ENCODE measurements at places on chromosomes 1 and 21.

DNA sequence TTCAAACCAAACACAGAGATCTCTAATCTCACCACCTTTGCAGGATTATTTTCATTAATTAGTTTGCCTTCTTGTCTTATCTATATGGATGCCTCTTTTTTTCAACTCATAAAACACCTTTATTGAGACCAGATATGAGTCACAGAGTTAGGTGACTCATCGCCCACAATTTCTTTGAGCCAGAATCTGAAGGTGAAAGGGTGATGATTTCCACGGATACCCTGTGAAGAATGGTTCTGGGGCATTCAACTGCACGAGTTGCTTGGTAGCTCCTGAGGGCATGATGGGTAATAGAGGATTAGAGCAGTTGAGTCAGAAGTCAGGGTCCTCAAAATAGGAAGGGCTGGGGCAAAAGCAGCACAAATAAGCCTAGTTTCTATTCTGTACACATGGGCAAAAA, 128.2 kb downstream of the TBX19 start:
- DNase-seq = no peak

GRCh38 chr1:177119311-177119710, 45.2 kb downstream of the ASTN1 start:
- DNase-seq = no peak

- DNase-seq = no peak
Observed at GRCh38 chr1:233919786-233920185, 15.3 kb downstream of the SLC35F3 start.

DNA sequence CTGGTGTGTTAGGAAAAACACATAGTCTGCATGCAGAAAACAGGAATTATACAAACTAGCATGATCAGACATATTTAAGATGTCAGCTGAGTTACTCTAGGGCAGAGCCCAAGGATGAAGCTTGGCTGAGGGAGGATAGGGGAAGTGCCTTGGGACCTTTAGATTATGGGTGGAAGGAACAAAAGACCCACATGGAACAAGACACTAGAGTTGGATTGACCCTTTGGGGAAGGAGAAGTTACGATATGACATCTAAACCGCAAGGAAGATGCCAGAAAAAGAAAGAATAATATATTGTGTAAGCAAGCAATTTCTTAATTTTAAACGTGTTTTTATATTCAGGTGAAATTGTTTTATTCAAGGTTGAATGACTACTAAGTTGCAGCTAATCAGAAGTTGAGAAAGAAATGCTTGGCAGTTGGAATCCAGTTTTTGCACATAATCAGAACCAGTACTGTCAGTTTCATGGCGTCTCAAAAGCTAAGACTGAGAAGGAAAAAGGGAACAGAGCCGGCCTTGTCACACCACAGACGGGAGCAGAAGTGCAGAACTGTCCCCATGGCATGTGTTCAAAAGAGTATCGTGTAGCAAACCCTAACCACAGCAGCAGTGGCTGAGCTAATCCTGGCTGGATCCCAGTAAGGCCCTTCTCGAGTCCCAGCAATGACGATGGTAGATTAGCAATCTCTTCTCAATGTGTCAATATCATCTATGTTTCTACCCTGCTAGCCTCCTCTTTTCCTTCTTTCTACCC, 31.2 kb upstream of the IFNAR2 start:
- no peak for DNase-seq

DNA sequence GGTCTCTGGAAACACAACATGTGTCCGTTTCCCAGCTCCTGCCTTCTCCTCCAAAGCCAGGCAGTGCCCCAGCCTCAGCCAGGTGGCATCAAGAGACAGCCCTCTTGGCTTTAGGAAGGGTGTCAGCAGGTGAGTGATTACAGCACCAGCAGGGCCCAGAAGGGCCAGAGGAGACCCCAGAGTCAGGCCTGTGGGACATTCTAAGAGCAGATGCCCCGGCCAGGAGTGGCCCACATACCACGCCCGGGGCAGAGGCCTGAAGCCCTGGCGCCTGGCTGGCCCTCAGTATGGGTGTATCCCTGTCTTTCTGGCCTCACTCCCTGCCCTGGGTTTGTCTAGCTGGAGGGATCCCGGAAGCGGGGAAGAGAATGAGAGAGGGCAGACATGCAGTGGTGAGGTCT, 109.2 kb downstream of the CASZ1 start:
- no peak for DNase-seq

GRCh38 chr21:15084668-15085067, 19.9 kb upstream of the NRIP1 start:
- no peak for DNase-seq

- no peak for DNase-seq
Observed at GRCh38 chr1:92972409-92973129, 11.3 kb upstream of the DIPK1A start.

GRCh38 chr1:6711174-6711573, 9.6 kb upstream of the DNAJC11 start:
- no peak for DNase-seq

GRCh38 chr1:236160540-236161127, 18.3 kb downstream of the GPR137B start:
- no peak for DNase-seq

- no peak for DNase-seq
Observed at GRCh38 chr1:243449373-243449772, 193.5 kb downstream of the SDCCAG8 start.

DNA sequence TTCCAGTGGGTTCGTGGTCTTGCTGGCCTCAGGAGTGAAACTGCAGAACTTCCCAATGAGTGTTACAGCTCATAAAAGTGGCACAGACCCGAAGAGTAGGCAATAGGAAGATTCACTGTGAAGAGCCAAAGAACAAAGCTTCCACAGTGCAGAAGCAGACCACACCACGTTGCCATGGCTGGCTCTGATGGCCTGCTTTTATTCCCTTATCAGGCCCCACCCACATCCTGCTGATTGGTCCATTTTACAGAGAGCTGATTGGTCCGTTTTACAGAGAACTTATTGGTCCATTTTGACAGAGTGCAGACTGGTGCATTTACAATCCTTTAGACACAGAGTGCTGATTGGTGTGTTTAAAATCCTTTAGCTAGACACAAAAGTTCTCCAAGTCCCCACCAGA, 131.4 kb upstream of the CHRM3 start:
- DNase-seq = no peak

DNA sequence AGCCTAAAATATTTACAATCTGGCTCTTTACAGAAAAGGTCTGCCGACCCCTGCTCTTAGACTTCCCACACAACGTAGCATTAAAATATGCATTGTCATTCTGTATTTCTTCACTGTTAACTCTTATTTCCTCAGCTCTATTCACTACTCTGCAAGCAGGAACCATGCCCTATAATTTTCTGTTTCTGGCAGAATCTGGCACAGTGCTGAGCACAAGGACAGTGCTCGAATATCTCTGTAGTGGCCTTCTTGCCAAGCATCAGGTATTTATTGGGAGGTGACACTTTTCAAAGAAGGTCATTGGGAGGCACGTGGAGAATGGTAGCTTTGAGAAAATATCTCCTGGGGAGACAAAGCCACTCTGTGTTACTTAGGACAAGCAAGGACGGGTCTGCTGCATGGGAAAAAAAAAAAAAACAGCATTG, 77.9 kb downstream of the PSMG1 start:
- DNase-seq = no peak

DNA sequence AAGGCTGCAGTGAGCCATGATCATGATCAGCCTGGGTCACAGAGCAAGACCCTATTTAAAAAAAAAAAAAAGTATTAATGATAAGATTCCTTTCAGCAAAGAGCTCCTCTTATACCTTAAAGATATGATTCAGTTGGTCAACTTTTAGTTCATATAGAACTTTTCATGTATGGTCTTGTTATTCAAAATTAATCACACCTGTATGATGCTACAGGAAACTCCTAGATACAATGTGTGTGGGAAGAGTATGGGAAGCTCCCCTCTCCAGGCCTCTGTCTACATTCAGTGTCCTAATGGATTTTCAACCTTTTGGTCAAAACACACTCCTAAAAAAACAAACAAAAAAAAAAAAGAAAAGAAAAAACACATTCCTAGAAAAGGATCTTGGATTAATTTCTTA, 17.1 kb downstream of the MR1 start:
- no peak for DNase-seq

GRCh38 chr1:158037866-158038359, 44.5 kb downstream of the KIRREL1 start:
- DNase-seq = no peak

DNA sequence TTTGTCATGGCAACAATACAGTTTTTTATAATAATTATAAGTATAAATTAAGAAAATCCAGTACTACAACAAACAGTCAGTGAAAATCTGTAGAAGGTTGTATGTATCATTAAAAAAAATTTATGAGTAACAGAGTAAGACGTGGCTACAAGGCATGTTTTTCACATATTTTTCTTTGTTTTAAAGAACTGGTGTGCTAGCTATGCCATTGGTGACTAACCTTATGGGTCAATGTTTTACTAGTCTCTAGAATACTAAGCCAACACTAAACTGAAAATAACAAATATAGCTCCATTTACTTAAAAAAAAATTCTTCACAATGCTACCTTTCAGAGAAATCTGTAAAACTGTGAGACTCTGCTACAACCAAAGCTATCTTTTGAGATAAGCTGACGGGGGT, 261.5 kb downstream of the ADGRL2 start:
- DNase-seq = no peak

GRCh38 chr1:8477166-8477982, 159.5 kb downstream of the SLC45A1 start:
- no peak for DNase-seq

GRCh38 chr1:208475449-208475848, 231.3 kb upstream of the PLXNA2 start:
- no peak for DNase-seq

DNA sequence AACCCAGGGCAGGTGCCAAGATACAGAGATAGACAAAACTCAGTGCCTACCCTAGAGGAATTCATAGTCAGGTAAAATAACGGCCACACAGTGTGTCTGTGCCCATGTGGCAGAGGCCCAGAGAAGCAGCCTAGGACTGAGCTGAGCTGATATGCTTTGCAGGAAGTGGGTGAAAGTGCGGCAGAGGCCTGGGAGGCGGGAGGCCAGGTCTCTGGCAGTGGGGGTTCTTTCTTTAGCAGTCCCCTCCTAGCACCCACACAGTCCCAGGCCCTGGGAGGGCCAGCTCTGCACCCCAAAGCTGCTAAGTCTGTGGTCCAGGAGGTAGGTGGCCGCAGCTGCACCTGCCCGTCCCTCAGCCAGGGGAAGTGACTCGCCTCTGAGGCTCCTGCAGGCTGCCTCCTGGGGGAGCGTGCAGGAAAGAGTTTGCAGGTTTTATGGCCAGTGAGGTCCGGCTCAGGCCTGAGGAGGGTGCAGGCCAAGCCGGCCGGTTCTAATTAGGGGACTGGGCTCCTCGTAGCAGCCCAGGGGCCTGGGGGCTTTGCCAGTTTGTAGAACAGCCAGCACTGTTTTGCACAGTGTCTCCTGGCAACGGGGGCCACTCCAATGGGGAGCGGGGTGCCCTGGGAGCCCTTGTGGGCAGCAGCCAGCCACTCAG, 107.9 kb downstream of the SPSB1 start:
- no peak for DNase-seq

GRCh38 chr1:37509181-37509580, 5.4 kb downstream of the MEAF6 start:
- no peak for DNase-seq

DNA sequence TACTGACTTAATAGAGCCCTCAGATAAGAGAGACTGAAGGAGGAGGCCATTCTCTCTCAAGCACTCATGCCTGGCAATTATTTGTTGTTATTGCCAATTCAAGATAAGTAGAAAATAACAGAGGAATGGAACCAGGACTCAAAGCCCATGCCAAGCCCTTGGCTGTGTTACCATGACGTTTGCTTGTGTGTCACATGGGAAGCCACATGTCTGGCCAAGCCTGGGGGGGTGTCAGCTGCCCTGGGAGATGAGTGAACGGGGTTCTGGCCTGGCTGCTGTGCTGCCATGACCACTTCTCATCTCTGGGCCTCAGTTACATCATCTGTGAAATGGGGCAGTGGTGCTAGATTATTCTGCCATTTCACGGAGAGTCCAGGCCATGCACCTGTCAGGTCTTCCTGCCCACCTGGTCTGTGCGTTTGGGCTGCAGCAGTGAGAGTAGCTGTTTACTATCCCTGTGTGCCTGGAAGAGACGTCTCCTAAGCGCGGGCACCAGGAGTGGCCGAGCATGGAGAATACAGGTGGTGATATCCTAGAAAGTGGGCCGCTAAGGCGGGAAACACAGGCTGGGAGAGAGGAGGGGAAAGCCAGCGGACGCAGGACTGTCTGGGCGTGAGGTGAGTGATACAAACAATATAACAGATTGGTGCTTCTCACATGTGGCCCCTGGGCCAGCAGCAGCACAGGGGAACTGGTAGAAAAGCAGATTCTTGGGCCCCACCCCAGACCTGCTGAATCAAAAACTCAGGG, 67.8 kb downstream of the MAN1C1 start:
- DNase-seq = no peak

DNA sequence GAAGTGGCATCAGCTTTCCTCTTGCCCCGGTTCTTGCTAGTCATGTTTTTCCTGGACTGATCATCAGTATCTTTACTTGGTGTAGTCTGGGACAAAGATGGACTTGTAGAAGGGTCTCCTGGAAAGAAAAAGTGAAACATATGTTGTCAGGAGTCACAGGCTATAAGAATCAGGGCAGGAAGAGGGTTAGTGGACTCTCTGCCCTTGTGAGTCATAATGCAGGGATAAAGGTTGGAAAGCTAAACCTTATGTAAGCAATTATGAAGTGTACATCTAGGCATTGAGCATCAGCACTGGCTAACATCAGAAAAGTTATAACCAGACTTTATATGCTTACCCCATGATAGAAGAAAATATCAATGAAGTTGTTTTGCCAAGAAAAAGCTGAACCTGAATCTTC, 51.2 kb downstream of the XKR8 start:
- no peak for DNase-seq

DNA sequence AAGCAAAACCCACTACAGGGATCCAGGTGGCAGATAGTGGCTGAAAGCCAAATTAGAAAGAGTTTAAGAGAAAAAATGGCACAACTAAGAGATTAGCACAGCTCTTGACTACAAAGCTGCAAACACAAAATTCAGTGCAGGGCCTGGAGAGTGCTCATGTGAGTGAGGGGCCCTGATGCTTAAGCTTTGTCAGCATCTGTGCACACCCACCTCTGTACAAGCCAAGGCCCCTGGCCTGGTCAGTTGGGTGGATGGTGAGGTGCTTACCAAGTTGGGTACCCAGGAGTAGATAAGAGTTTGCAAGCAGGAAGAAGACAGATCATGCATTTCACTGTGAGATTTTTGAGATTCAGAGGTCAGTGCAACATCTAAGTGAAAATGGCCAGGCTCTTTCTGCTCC, 62.7 kb upstream of the ATP1B1 start:
- no peak for DNase-seq

DNA sequence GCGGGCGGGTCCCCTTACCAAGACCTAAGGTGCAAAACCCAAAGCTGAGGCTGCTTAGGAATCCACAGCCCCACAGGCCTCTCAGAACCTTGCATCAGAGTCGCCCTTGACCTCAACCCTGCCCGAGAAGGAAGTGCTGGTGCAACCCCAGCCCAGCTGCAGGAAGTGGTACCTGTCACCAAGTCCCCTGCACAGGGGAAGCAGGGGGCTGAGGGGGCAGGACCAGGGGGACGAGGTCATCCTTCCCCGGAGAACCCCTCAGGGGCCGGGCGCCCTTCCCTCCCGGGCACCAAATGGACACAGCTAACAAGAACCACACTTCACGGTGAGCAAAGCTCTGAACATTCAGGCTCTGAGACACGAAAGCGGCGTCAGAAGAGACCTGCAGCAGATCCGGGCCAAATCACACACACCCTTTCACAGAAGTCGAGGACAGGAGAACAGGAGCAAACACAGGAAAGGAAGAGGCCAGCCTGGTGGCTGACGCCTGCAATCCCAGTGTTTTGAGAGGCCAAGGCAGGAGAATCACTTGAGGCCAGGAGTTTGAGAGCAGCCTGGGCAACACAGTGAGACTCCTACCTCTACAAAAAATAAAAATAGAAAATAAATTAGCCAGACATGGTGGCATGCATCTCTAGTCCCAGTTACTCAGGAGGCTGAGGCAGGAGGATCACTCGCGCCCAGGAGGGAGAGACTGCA, 6.4 kb downstream of the ITGB2 start:
- DNase-seq = no peak

Data from smooth muscle cell of the brain vasculature (primary cell).